ENCODE measurements at places on chromosomes 12 and 14.

DNA sequence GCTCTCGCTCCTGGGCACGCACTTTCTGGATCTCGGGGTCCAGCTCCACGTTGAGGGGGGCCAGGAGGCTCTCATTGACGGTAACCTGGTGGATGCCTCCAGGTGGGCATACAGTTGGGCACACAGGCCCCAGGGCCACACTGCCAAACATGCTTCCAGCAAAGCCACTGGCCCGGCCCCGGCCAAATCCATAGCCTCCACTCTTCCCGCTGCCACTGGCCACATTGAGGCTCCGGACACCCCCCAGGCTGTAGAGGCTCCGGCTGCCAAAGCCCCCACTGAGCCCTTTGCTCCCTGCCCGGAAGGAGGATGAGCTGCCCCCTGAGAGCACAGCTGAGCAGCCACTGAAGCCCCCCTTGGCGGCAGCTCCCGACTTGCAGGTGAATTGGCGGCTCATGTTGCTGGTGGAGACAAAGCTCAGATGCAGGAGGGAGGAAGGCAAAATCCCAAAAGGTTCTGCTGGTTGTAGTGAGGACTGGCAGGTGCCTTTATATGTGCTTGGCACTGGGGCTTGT is at the start of gene KRT71:
Gene KRT71, minus strand, starts transcription at position 465 of the 515 bp plus-strand sequence. Its CDS starts 68 bp downstream, at position 397.
- DNase-seq = no peak

DNA sequence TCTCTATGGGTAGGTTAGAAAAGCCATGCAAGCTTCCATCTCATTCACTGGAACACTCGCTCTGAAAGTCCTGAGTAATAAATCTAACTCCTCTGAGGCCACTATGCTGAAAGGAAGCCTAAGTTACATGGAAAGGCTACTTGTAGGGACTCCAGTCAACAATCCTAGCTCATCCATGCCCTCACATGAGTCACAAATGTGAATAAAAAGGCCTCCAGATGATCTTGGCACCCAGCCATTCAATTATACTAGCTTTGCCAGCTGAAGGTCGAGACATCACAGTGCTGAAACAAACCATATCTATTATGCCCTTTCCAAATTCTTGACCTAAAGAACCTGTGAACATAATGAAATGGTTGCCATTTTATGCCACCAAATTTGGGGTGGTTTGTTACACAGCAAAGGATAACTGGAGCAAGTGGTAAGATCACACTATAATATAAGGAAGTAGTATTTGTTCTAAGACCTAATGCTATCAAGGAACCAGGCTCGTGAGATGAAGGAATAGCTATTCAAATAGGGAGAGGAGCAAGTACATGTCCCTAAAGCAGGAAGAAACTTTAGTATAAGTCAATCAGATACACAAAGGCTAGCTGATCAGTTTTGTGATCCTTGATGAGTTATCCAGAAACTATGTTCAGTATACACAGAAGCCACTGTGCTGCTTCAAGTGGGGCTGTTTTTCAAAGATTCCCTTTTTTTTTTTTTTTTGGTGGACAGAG is 142.1 kb downstream of the MED13L start:
- DNase-seq = no peak

- no peak for DNase-seq
These were observed 56.7 kb downstream of the BTBD7 start for GRCh38 chr14:93276031-93276716.

- DNase-seq = no peak
These were observed 35.5 kb downstream of the PLXNC1 start for GRCh38 chr12:94183708-94184379.

- no peak for DNase-seq
These were observed 13.1 kb downstream of the NAA30 start for GRCh38 chr14:57403521-57403864.

DNA sequence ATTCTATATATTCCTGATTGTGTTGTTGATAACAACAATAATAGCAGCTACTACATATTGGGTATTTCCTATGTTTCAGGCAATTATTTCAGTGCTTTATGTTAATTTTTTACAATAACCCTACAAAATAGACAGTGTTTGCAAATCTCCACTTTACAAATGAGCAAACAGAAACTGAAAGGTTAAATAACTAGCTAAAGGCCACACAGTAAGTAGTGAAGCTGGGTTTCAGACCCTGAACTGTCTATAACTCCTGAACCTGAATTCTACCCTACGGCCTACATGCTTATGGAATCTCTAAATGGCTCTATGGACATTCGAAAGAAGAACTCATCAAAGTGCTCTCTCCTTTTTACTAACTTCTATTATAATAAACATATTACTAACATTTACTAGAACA is 19.7 kb upstream of the NUDT4 start:
- no peak for DNase-seq

- no peak for DNase-seq
These were observed 176.8 kb downstream of the APAF1 start for GRCh38 chr12:98821866-98822265.

- no peak for DNase-seq
These were observed 81.6 kb downstream of the MYRFL start for GRCh38 chr12:69906411-69907216.

GRCh38 chr14:22508662-22509035 is 80.4 kb downstream of the DAD1 start:
- DNase-seq = no peak

DNA sequence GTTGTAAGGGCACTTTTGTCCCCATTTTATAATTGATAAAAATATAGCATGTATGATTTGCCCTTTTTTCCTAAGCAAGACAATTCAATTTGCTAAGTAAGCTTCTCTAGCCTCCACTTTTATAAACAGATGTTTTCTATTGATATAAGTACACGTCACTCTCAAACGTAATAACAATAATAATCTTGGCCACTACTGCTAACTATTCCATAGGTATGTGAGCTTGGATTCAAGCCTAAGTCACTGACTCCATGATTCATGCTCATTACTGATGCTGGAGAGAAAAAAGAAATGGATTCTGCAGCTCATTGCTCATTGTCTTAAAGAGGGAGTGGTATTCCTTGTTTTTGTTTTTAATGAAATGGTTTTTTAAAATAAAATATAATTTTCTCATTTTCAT is 661.0 kb downstream of the GALC start:
- no peak for DNase-seq

- no peak for DNase-seq
These were observed 228.5 kb upstream of the KRR1 start for GRCh38 chr12:75739912-75740311.

GRCh38 chr12:92899386-92900001 is 29.6 kb downstream of the EEA1 start:
- no peak for DNase-seq

DNA sequence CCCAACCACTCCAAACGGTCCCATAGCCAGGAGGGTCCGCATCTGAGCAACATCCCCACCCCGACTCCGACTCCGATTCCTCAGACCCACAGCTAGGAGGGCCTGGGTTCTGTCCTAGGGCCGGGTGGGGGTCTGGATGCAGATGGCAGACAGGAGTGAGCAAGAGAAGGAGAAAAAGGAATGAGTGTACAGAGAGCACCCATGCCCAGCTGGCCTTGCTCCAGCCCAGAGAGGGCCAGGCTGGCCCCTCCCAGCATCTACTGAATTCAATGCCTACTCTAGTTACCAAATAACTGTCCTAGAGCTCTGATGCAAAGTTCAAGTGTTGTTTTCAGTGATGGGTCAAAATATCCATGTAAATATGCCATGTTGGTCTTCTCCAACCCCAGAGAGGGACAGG is 40.8 kb downstream of the VDR start:
- no peak for DNase-seq

GRCh38 chr14:94087891-94088290 is 6.8 kb downstream of the IFI27L1 start:
- DNase-seq = no peak

- DNase-seq = no peak
These were observed 53.9 kb downstream of the TSHR start for GRCh38 chr14:81009346-81009745.

DNA sequence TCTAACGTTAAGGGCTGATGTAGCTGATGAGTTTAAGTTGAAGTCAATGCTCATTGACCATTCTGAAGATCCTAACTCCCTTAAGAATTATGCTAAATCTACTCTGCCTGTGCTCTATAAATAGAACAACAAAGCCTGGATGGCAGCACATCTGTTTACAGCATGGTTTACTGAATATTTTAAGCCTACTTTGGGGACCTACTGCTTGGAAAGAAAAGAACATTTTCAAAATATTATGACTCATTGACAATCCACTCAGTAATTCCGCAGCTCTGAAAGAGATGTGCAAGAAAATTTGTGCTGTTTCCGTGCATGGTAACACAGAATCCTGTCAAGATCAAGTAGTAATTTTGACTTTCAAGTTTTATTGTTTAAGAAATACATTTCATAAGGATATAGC is 35.0 kb upstream of the NAV3 start:
- DNase-seq = no peak

GRCh38 chr14:34372786-34373185 is 89.3 kb downstream of the SPTSSA start:
- no peak for DNase-seq

- DNase-seq = no peak
These were observed 29.2 kb downstream of the CRADD start for GRCh38 chr12:93706387-93706786.

GRCh38 chr12:75812271-75813018 is 219.1 kb downstream of the PHLDA1 start:
- no peak for DNase-seq

DNA sequence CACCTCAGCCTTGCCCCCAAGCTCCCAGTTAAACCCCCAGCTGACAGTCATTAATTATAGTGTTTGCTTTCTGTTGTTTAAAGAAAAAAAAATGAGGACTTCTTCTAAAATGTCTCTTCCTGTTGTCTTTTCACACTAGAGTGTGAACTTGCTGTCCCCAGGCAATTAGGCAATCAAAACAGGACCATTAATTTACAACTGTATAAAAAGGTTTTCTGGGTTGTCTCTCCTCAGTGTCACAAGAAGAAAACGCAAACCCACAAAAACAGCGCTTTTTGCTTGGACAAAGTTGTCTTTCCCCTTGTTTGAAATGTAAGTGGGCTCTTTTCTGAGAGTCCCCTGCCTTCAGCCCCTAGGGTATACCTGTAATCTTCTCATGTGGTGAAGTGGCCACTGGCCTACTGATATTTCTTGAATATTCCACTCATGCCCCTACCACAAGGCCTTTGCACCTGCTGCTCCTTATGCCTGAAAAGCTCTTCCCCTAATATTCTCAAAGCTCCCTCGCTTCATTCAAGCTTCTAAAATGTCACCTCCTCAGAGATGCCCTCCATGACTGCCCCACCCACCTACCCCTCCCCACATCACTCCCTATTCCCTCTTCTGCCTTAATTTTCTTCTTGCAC is 158.9 kb upstream of the PWP1 start:
- no peak for DNase-seq

DNA sequence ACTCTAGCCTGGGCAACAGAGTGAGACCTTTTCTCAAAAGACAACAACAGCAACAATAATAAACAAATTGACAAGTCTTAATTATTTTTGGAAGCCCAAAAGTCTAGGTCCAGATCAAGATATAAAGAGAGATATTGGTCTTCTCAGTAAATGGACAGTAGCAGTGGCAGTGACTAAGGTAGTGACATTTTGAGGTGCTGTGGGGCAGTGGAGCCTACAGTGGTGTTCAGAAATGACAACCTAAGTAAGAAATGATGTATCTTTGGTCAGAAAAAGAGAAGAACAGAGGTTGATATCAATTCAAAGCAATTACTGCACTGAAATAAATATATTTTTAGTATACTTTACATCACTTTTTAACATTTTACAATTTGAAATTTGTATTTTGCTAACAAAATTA is 20.7 kb downstream of the METTL25 start:
- DNase-seq = no peak

GRCh38 chr12:91104812-91105466 is 6.4 kb downstream of the LUM start:
- DNase-seq = no peak
